Right renal pelvis (tissue), 4 donors: ENCODE measurements at places on chromosomes 7 and 10. TPM values are rescaled to one million over a fixed set of nuclear protein-coding genes. Genes with fewer than 3 reads are reported as not detected.

GRCh38 chr10:20956843-20957242, 59.7 kb upstream of the NEBL start:
- DNase-seq = no peak

DNA sequence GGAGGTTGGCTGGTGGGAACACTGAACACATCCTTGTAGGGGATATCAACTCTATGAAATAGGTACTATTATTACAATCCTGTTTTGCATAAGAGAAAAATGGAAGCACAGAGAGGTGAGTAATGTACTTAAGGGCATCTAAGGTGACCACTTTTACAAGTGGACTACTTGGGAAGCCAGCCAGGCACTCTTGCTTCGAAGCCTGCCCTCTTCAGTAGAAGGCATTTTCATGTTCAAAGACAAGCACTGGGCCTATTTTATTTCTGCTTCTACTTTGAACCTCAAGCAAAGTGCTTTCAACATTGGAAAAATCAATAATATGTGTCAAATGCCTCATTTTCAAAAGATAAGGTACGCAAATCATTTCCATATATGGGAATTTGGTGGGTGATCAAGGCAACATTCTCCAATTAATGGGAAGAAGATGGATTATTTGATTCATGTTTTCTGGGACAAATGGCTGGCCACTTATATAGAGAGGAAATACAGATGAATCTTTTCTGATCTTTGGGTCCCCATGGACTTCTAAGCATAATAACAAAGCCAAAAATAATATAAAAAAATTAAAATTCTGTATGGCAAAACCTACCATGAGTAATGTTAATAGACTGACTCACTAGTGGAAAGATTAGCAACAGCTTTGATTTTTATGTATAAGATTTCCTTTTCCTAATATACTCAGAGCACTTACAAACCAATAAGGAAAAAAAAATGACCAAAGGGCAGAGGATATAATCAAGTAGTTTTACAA, 270.2 kb downstream of the FRMD4A start:
- DNase-seq = no peak

GRCh38 chr10:125238682-125239081, 78.3 kb upstream of the CTBP2 start:
- DNase-seq = no peak

DNA sequence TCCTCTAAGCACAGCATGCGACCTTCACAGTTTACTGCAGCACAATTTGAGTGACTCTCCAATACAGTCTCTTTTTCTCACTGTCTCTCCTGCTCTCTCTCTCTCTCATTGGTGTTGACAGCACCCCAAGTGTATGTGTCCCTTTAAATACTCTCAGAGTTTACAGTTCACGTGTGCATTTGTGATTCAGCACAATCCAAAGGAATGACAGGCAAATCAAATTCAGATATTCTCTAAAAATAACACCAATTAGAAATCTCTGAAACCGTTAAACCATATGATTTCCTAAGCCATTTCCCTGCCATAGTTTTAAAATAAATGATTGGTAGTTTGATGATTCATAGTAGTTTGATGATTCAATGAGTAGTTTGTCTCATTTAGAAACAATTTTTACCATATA, 104.0 kb upstream of the GAD2 start:
- DNase-seq = no peak

The OR2A5 gene
- 0.07 TPM for polyA plus RNA-seq

The PDK4 gene
- 19.3 TPM for polyA plus RNA-seq

The MEOX2 gene
- polyA plus RNA-seq = 4.5 TPM

The SPDYE5 gene
- 1.9 TPM for polyA plus RNA-seq

The INHBA gene
- polyA plus RNA-seq = 5.8 TPM

The SMIM30 gene
- 101 TPM for polyA plus RNA-seq

The CABCOCO1 gene
- 5.5 TPM for polyA plus RNA-seq
